ENCODE measurements at places on chromosomes 3 and 15. TPM values are rescaled to one million over a fixed set of nuclear protein-coding genes. Genes with fewer than 3 reads are reported as not detected.

MUSTN1 gene
- total RNA-seq, result 0.35 TPM

KBTBD13 gene
- total RNA-seq, result not detected

AADACL2 gene
- not detected for total RNA-seq

SORD gene
- 30.5 TPM for total RNA-seq

DAZL gene
- total RNA-seq, result not detected

DNAJC19 gene
- 23.2 TPM for total RNA-seq

FOXB1 gene
- not detected for total RNA-seq

CLRN1 gene
- total RNA-seq, result not detected

LRRC49 gene
- 4.1 TPM for total RNA-seq

ZPLD1 gene
- total RNA-seq, result not detected

SMARCC1 gene
- 26.6 TPM for total RNA-seq

COL7A1 gene
- total RNA-seq, result 138 TPM

ITIH1 gene
- not detected for total RNA-seq

CLN6 gene
- total RNA-seq, result 75.9 TPM

TAMM41 gene
- total RNA-seq, result 25.9 TPM

CIDEC gene
- total RNA-seq, result 45.7 TPM

GPR27 gene
- total RNA-seq, result 2.5 TPM

ARGFX gene
- total RNA-seq, result not detected

ADGRG7 gene
- total RNA-seq, result not detected
